ENCODE measurements at places on chromosomes 1 and 21.
A peak's percentile ranks its signal among the peaks of the same experiment; 100 is the strongest.

DNA sequence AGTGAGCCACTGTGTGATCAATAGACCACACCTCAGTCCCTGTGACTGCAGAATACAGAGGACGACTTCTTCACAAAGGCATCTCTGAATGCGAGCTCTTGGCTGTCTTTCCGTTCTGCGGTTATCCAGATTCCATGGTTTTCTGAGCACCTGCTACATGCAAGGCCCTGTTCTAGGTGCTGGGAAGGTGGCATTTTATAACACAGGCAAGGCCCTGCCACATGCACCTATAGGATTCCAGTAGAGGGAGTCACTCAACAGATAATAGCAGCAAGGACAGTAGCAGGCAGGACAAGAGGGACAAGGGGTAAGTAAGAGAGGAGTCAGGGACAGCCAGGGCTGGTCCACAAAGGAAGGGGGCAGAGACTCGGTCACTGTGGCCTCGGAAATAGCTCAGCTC, 9.0 kb downstream of the URB1 start:
- H3K27me3 ChIP-seq = no peaks in the 10 kb centered on the region
- H3K36me3 ChIP-seq = peaks cover 27% of the 10 kb centered on the region
- DNase-seq = no peak
- no peak overlapping the region for H3K4me3 ChIP-seq
- H3K4me1 ChIP-seq = peaks cover 11% of the 10 kb centered on the region

GRCh38 chr21:41326414-41327080, 9.9 kb downstream of the FAM3B start:
- no peak overlapping the region for H3K27ac ChIP-seq
- H3K27me3 ChIP-seq = peaks cover 11% of the 10 kb centered on the region
- H3K4me1 ChIP-seq = peaks cover 2% of the 10 kb centered on the region
- no peak overlapping the region for H3K4me3 ChIP-seq

GRCh38 chr1:42680921-42681683, 1.1 kb upstream of the YBX1 start:
- H3K36me3 ChIP-seq = peaks cover 30% of the 10 kb centered on the region
- peak; percentile 33 for DNase-seq
- peak overlapping the region; percentile 98 for H3K27ac ChIP-seq
- H3K4me1 ChIP-seq = peaks cover 43% of the 10 kb centered on the region
- H3K4me3 ChIP-seq = peak overlapping the region; percentile 96
- H3K27me3 ChIP-seq = no peaks in the 10 kb centered on the region

DNA sequence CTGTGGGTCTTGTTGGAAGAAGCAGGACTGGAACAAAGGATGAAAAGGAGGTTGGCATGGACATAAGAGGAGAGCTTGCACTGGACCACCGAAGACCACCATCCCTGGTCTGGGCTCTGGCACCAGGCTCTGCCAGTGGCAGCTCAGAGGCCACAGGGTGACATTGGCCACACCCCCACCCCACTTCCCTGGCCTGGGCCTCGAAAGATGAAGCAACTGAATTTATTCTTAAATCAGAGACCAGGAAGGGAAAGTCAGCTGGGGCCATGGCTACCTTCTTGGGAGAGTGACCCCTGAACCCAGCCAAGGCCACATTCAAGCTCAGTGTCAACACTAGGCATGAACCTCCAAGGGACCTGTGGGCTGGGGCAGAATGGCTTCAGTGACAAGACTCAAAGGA, 4.0 kb downstream of the KLHDC7A start:
- no peaks in the 10 kb centered on the region for H3K4me1 ChIP-seq
- H3K27me3 ChIP-seq = peaks cover 2% of the 10 kb centered on the region
- H3K36me3 ChIP-seq = no peaks in the 10 kb centered on the region
- H3K4me3 ChIP-seq = no peak overlapping the region

DNA sequence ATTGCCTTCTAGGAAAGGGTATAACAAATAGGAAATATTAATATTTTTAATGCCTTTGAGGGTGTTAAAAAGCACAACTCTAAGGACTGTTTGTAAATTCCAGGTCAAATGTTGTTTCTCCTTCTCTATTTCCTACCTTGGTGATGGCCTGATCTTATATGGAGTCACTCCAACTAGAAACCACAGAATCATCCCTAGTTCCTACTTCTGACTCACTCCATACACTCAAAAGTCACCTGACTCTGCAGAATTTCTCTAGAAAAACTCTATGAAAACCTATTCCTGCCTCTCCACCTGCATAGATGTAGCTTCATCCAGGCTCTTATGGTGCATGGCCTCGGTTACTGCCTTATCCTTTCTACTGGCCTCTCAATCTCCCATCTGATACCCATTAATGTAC, 14.5 kb downstream of the RGS4 start:
- DNase-seq = no peak
- H3K36me3 ChIP-seq = no peaks in the 10 kb centered on the region
- H3K4me3 ChIP-seq = no peak overlapping the region
- H3K27me3 ChIP-seq = no peaks in the 10 kb centered on the region
- no peaks in the 10 kb centered on the region for H3K4me1 ChIP-seq

DNA sequence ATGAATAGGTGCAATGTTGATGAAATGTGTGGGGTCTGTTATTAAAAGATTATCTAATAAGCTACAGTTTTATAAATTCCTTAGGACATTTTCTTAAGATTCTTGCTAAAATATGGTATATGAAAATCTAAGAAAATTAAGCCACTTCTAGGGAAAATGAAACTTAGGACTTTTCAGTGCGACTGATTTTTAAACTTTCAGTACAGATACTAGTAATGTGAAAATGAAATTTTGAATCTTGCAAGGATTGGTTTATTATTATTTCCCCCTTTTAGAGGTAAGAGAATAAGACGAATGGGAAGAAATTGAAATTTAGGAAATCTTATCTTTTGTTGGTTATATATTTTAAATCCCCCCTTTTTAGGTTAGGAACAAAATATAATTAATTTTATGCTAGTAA, 16.4 kb downstream of the CAPZA1 start:
- H3K27me3 ChIP-seq = no peaks in the 10 kb centered on the region
- peaks cover 56% of the 10 kb centered on the region for H3K4me1 ChIP-seq
- H3K27ac ChIP-seq = no peak overlapping the region
- H3K36me3 ChIP-seq = peaks cover 27% of the 10 kb centered on the region
- H3K4me3 ChIP-seq = no peak overlapping the region
- DNase-seq = no peak

DNA sequence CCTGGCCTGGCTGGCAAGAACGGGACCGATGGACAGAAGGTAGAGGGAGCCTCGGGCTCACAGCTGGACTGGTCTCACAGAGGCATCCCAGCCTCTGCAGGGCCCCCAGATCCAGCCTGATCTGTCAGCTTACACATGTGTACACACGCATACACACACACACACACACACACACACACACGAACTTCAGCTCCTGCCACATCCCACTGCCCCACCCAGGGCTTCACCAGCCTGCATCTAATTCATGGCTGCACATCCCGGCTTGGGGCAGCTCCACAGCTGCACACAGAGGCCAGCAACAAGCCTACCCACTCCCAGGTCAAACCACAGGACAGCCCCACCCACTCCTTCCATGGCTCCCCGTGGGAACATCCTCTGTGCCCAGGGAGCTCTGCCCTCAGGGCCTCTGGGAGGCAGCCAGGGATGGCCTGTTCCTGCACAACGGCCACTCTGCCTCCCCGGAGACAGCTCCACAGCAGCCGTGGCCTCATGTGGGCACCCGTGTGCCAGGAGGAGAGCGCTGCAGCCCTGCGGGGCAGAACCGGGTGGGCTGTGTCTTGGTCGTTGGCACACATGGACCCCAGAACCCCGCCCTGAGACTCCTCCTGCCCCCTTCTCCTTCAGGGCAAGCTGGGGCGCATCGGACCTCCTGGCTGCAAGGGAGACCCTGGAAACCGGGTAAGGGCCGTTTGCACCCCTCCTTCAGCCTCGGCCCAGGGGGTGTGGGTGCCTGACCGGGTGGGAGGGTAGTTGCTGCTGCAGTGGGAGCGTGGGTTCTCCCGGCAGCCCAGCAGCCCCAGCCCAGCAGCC, 19.1 kb downstream of the COL6A2 start:
- H3K27me3 ChIP-seq = no peaks in the 10 kb centered on the region
- peaks cover 2% of the 10 kb centered on the region for H3K36me3 ChIP-seq
- DNase-seq = no peak
- no peak overlapping the region for H3K27ac ChIP-seq

DNA sequence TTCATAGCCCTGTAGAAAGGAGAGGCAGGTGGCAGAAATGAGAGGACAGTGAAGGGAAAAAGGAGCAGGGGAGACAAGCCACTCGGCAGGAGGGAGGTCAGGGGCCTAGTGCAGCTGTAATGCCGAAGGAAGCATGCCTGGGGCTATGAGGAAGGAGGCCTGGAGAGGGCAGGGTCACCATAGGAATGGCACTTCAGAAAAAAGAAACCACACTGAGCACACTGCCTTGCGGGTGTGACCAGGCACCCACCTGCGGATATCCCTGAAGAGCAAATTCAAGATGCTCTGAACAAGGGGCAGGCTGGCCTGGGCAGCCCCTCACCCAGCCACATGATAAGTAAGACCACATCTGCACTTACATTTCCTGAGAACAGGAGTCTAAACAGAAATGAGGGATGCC, 104.7 kb downstream of the JAK1 start:
- H3K27me3 ChIP-seq = no peaks in the 10 kb centered on the region
- peaks cover 33% of the 10 kb centered on the region for H3K4me1 ChIP-seq
- no peak for DNase-seq
- H3K27ac ChIP-seq = peak overlapping the region; percentile 51
- no peak overlapping the region for H3K4me3 ChIP-seq
- peaks cover 78% of the 10 kb centered on the region for H3K36me3 ChIP-seq

GRCh38 chr1:25673962-25674806, 57.6 kb downstream of the MAN1C1 start:
- peaks cover 87% of the 10 kb centered on the region for H3K4me1 ChIP-seq
- no peak for DNase-seq
- peaks cover 41% of the 10 kb centered on the region for H3K27me3 ChIP-seq
- H3K36me3 ChIP-seq = peaks cover 61% of the 10 kb centered on the region
- H3K27ac ChIP-seq = no peak overlapping the region
- no peak overlapping the region for H3K4me3 ChIP-seq

- no peak overlapping the region for H3K4me3 ChIP-seq
- no peaks in the 10 kb centered on the region for H3K4me1 ChIP-seq
- no peaks in the 10 kb centered on the region for H3K36me3 ChIP-seq
- DNase-seq = no peak
These were observed 1171.2 kb downstream of the PLA2G4A start for GRCh38 chr1:187999973-188000372.

DNA sequence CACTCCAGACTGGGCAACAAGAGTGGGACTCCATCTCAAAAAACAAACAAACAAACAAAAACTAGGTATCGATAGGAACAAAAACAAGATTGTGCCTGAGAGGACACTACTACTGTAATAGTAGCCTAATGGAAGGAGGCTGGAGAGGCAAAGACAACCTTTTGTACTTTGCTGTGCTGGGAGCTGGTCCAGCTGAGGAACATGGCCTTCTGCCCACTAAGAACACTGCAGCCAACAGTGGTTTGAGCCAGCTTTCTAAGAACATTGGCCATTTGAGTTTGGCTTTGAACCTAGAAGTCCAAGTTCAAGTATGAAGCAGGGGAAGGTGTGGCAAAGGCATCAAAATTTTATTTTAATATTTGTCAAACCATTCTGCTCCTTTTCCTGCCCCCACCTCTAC, 22.7 kb upstream of the RGS8 start:
- H3K4me1 ChIP-seq = peaks cover 7% of the 10 kb centered on the region
- no peak overlapping the region for H3K27ac ChIP-seq
- no peak overlapping the region for H3K4me3 ChIP-seq
- no peak for DNase-seq
- peaks cover 5% of the 10 kb centered on the region for H3K27me3 ChIP-seq

GRCh38 chr1:68954841-68955240, 458.0 kb upstream of the DEPDC1 start:
- no peak overlapping the region for H3K27ac ChIP-seq
- H3K36me3 ChIP-seq = no peaks in the 10 kb centered on the region

DNA sequence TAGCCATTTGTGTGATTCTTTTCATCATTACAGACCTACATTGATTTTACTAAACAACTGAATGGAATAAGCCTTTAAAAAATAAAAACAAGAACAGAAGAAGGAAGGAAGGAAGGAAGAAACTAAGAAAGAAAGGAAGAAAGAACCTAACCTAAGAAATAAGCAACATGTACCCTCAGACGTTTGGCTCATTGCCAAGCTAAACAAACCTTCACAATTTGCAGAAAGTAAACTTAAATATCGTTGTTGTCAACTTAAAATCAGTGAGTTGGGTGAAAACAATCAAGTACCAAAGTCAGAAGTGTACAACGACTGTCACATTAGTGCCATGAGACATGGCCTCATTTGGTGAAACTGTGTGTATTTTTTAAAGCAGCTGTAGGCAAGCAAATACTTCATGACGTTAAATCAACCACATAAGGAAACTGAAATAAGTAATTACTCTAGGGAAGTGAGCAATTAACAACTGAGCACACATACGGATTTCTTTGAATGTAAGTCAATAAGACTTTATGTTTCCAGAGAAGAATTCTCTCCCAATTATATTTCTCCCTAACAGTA, 313.1 kb upstream of the TMPRSS15 start:
- no peak overlapping the region for H3K27ac ChIP-seq
- no peak overlapping the region for H3K4me3 ChIP-seq
- DNase-seq = no peak
- no peaks in the 10 kb centered on the region for H3K27me3 ChIP-seq
